ENCODE measurements at places on chromosomes 6 and 20.

- no peak for DNase-seq
Observed at GRCh38 chr6:37840940-37841300, 21.4 kb downstream of the ZFAND3 start.

DNA sequence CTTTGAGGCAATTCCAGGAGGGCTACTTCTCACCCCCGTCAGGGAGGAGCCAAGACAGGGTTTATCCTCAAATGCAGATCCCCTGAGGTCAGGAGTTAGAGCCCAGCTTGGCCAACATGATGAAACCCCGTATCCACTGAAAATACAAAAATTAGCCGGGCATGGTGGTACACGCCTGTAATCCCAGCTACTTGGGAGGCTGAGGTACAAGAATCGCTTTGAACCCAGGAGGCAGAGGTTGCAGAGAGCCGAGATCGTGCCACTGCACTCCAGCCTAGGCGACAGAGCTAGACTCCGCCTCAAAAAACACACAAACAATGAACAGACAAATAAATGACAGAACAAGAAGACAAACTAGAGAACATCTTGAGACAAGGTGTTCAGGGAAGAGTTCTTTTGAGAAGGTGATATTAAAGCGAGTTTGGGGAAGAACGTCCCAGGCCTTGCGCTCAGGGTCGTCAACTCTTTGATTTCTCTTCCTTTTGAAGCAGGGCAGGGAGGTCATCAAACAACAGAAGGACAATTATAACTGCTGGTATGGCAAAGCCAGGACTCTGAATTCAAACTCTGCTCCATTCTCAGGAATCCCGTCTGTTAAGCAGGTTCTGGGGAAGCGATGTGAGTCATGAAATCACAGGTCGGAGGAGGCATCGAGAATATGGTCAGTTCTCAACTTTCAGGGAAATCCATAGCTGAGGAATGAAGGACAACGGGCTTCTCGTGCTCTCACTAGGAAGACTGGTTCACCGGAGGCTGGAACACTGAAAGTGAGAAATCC lies 1.4 kb upstream of the RALY start:
- DNase-seq, result no peak

GRCh38 chr6:142138876-142139275 lies 6.2 kb downstream of the GJE1 start:
- DNase-seq, result no peak

- DNase-seq, result no peak
Observed at GRCh38 chr20:64177384-64177783, 13.1 kb downstream of the MYT1 start.

DNA sequence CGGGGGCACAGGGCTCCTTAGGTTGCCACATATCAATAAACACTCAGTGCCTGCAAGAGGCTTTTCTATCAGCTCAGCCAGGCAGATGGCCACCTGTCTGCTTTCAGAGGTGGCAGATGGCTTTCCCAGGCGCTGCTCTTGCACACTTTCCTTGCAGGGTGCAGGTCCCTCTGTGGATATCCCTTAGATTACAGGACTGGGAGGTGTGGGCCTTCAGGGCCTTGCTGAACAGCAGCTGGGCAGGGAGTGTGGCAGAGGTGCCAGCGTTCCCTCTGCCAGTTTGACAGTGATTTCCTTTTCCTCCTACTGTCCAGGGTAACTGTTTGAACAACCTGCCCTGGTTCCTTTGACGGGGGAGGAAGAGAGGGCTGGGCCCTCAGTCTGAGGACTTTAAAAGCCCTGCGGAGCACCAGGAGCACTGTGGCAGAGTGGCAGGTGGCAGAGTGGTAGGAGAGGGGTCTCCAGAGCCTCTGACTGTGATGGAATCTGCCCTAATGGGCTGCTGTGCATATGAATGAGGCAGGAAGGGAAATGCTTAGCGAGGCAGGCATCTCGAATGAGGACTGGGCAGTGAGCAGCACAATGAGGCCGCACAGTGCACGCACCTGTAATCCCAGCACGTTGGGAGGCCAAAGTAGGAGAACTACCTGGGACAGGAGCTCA lies 34.2 kb downstream of the ABHD12 start:
- DNase-seq, result peak; percentile 71

DNA sequence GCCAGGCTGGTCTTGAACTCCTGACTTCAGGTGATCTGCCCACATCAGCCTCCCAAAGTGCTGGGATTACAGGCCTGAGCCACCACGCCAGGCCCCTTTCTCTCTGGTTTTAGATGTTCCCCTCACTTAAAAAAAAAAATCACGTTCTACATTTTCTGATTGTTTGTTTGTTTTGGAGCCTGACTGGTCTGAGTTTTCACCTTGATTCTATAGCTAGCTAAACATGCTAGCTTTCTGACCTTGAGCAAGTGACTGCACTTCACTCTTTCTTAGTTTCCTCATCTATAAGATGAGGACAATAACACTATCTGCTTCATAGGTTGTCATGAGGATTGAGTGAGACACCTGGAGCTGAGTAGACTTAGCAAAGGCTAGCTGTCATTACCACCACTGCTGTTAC lies 43.7 kb downstream of the SHLD1 start:
- DNase-seq, result no peak

DNA sequence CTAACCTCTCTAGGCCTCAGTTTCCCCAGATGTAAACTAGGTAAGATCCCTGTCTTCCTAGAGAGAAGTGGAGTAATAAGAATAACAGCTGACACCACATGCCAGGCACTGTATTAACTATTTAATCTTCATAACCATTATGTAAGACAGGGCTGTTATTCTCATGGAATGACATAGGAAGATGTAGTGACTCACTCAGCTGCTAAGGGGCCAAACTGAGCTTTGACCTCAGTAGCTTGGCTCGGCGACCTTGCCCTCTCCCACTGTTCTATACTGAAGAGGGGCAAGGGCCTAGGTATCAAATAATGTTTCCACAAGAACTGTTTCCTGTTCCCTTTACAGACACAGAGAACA lies 2.9 kb upstream of the MDGA1 start:
- no peak for DNase-seq

DNA sequence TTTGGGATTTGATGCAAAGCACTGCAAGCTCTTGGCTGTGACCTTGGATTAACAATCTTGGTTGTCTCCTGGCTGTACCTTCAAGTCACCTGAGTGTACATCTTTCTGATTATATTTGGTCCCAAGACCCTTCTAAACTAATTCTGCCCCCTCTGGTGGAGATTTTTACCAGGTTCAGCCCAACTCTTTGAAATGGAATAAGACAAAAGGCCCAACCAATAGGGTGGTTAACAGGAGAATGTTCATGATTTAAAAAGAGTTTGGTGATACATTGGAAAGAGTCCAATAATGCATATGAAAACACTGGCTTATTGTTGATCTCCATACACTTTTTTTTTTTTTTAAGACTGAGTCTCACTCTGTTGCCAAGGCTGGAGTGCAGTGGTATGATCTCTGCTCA lies 77.5 kb upstream of the CD83 start:
- no peak for DNase-seq

- no peak for DNase-seq
Observed at GRCh38 chr20:23187751-23188150, 101.6 kb upstream of the CD93 start.

DNA sequence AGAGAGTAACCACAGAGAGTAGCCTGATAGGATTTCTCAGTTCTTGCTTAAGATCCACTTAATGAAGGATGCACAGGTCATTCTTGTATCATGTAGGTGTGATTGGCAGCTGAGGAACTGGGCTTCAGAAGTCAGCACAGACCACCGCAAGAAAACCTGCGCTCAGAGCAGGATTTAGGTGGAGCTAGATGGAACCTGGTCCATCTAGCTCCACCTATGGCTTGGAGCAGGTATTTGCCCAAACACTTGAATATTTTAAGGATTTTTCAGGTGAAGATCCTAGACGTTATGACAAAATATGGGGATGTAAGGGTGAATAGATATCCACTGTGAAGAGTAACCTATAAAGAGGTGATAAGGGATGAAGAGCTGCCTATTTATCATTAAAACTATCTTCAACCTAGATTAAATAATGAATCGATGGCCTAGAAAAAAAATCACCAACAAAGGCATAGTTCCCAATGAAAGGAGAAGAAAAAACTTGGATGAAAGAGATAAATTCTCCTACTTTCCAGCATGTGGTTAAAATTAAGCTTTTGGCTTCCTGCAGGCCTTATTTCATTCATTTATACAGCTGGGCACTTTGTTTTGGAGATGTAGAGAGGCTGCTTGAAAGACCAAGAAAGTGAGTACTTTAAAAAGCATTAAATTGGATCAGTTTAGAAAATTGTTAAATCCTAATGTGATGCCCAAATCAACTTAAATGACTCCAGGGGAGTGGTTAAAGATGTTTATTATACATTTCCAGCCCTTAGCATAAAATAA lies 778.4 kb upstream of the GJE1 start:
- DNase-seq, result no peak

GRCh38 chr20:25089096-25089495 lies 7.2 kb upstream of the VSX1 start:
- no peak for DNase-seq

DNA sequence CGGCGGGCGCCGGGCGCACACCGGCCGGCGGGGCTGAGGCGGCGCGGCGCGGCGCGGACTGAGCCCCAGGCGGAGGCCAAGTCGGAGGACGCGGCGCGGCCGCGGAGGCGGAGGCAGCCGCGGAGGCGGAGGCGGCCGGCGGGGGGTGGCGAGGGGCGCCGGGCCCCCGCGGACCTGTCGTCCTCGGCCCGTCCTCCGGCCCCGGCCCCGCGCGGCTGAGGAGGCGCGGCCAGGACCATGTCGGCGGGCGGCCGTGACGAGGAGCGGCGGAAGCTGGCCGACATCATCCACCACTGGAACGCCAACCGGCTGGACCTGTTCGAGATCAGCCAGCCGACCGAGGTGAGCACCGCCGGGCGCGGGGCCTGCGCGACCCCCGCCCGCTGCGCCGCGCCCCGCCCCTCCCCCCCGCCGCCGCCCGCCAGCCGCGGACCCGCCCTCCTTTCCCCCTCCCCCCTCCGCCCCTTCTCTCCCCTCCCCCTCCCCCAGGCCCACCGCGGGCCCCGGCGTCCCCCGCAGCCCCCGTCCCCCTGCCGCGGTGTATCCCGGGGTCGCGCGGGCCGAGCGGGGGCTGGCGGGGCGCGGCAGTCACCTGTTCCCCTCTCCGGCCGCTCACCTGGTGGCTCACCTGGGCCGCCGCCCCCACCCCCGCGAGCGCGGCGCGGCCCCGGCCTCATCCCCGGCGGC lies at the start of gene AFDN:
Gene AFDN, plus strand, starts transcription at position 16 of the 687 bp plus-strand sequence. Its CDS starts 222 bp downstream, at position 238.
- peak; percentile 81 for DNase-seq

DNA sequence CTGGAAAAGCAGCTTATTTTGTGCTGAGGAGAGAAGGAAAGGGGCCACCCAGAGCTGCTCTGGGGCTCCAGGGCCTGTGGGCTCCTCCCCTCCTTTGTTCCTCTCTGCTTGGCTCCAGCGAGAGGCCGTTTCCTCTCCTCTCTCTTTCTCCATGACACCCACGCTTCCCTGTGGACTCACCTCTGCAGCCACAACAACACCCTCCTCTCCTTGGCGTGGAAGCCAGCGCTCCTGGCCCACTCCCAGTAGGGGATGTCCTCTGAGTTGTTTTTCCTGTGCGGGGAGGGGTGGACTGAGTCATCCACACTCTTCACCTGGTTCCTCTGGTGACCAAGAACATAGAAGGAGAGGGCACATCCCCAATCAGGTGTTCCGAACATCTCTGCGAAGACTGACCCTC lies 4.9 kb upstream of the CDSN start:
- peak; percentile 67 for DNase-seq

DNA sequence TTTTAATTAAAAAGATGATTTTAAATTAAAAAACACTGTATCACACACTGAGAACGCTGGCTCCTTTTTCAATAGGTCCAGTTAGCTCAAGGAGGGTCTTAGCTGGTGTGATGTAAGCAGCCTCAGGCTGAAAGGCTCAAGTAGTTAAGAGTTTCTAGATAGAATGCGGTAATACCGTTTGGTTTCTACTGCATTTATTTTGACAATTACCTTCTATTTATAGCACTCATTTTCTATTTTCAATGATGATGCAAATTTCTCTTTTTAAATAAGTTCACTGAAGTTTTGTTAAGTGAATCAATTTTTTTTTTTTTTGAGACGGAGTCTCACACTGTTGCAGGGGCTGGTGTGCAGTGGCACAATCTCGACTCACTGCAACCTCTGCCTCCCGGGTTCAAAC lies 87.1 kb downstream of the PREX1 start:
- no peak for DNase-seq

- no peak for DNase-seq
Observed at GRCh38 chr6:163857421-163857820, 442.9 kb downstream of the QKI start.

DNA sequence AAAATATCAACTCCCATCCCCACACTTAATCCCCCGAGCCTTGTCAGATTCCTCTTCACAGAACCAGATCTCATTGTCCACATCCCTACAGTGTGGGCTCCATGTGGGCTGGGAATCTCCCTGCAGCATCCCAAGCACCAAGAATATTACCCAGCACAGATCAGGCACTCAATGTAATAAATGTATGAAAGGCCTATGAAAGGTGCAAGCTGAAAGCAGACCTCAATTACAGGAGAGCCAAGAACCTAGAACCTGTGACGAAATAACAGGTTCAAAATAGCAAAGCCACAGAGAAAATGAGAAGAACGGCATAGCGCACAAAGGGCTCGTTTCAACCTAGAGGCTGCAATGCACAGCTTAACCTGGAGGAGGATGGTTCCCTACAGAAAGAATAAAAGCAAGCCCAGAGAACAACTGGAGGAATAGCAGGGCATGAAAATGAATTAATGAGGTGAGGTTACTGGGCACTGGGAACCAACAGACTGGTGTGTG lies 3.1 kb downstream of the SLC23A2 start:
- no peak for DNase-seq

DNA sequence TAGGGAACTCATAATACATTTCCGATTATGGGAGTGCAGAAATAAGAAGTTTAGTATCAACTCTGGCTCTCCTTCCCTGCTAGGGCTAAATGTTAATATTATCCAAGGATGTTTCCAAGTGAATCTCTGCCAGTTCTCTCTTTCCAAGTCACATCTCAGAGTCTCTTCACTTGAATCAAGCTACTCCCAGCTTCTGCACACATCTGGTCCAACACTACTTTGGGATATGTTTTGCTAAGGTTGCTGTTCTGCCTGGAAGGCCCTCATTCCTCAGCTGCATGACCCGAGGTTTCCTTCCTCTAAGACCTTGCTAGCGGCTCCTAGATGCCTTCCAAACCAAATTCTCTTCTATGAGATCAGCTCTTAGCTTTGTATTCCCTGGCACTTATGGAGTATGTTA lies 331.8 kb downstream of the GJA1 start:
- no peak for DNase-seq

DNA sequence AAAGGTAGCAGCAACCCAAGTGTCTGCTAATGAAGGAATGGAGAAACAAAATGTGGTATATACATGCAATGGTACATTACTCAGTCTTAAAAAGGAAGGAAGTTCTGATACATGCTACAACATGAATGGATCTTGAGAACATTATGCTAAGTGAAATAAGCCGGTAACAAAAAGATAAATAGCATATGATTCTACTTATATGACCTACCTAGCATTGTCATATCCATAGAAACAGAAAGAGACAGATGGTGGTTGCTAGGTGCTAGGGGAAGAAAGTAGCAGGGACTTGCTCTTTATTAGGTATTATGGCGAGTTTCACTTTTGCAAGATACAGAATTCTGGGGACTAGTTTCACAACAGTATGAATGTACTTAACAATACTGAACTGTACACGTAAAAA lies 46.6 kb downstream of the UBR2 start:
- DNase-seq, result no peak

GRCh38 chr20:32467506-32468312 lies 109.6 kb downstream of the ASXL1 start:
- no peak for DNase-seq

All from endodermal cell (in vitro differentiated cells).